ENCODE measurements at places on chromosomes 2 and 18. TPM values are rescaled to one million over a fixed set of nuclear protein-coding genes. Genes with fewer than 3 reads are reported as not detected.

PSD4 gene
- 3.0 TPM for polyA plus RNA-seq

UGT1A10 gene
- polyA plus RNA-seq, result not detected

DNA sequence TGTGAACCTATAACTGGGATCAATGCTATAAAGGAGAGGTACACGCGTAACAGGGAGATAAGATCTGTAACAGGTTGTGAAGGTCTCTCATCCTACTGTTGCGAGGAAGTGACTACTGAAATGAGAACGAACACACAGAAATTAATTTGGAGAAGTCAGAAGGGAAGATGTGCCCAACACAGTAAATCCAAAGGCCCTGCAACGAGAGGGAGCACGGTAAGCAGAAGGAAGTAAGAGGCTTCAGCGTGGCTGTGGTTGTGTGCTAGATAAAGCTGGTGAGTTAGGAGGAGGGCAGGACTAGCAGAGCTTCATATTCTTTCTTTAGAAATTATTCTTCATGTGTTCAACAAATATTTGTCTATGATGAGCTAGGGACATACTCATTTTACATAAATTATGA lies 2.5 kb upstream of the ATG16L1 start:
- no peak for DNase-seq

DNA sequence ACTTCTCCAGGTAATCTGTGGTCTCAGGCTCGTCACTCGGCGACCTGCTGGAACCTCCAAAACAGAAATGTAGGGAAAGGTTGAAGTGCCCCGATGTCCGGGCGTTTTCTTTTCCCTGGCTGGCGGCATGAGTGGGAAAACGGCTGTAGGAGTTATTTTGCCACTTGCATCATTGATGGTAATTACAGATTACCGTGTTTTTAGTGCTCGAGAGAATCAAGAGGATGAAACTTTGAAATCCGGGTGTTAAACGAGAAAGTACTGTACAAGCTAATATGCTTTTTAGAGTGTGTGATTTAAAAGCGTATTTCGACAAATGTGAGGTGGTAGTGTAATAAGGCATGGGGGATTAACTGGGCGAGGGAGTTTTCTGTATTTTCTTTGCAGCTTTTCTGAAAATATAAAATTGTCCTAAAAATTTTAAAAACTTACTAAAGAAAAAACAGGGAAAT lies 819 bp downstream of the GRHL1 start:
- no peak for DNase-seq

DNA sequence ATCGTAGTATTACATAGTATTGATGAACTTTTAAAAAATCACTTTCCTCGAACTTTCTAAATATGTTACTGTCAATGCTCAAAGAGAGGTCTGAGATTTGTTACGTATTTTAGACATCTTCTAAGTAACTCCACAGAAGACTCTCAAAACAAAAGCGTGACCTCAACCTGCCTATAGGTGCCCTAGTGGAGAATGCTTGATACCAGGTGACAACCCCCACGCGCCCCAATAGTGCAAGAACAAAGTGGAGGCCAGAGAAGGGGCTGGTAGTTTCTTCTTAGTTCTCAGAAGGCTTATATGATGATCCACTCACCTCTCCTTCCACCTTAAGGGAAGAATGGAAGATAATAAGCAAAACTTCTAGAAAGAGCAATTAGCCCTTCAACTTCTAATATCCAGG lies 102.6 kb downstream of the ANKRD44 start:
- no peak for DNase-seq

Measured in muscle of back (tissue), 13 donors.